Activated CD4-positive, alpha-beta memory T cell treated with anti-CD3 and anti-CD28 coated beads, Interleukin-2, amount 10 ng/mL, durations not matched to agents 7 days and 5 days (primary cell): ENCODE measurements at places on chromosomes 1 and 21. TPM values are rescaled to one million over a fixed set of nuclear protein-coding genes. Genes with fewer than 3 reads are reported as not detected.

Gene CATSPERE
- 0.93 TPM for total RNA-seq

DNA sequence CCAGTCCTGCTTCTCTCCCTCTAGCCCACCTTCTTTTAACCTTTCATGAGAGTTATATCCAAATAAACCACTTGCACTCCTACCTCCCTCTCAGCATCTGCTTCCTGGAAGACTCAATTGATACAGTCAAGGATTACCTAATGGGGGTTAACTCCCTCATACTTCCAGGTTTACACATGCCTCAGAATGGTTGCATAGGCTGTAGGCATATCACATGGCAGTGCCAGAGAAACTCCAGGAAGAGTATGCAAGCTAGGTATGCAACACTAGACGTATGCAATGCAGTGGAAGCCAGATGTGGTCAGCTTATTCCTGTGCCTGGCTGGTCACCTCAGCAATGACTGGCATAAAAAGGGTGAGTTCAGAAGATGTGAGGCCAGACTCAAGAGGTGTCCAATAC is 32.7 kb upstream of the VANGL1 start:
- H3K27ac ChIP-seq, result no peak overlapping the region
- no peak for DNase-seq
- no peak overlapping the region for H3K4me3 ChIP-seq

GRCh38 chr1:169121146-169121923 is 14.8 kb downstream of the ATP1B1 start:
- H3K4me3 ChIP-seq, result no peak overlapping the region
- H3K27ac ChIP-seq, result no peak overlapping the region
- DNase-seq, result no peak
- peaks cover 2% of the 10 kb centered on the region for H3K4me1 ChIP-seq
- no peaks in the 10 kb centered on the region for H3K36me3 ChIP-seq

- H3K27me3 ChIP-seq, result peaks cover 88% of the 10 kb centered on the region
- H3K4me3 ChIP-seq, result no peak overlapping the region
- no peaks in the 10 kb centered on the region for H3K36me3 ChIP-seq
- no peak for DNase-seq
These were observed 128.9 kb upstream of the ADAR start for GRCh38 chr1:154736841-154737240.

GRCh38 chr1:29684141-29684540 is 447.8 kb downstream of the PTPRU start:
- H3K27ac ChIP-seq, result no peak overlapping the region
- peaks cover 17% of the 10 kb centered on the region for H3K4me1 ChIP-seq
- no peaks in the 10 kb centered on the region for H3K27me3 ChIP-seq
- H3K36me3 ChIP-seq, result no peaks in the 10 kb centered on the region

- DNase-seq, result no peak
- H3K4me3 ChIP-seq, result no peak overlapping the region
- peaks cover 5% of the 10 kb centered on the region for H3K27me3 ChIP-seq
- no peak overlapping the region for H3K27ac ChIP-seq
- H3K36me3 ChIP-seq, result no peaks in the 10 kb centered on the region
These were observed 154.2 kb upstream of the RUNX1 start for GRCh38 chr21:35203093-35203977.

- peaks cover 20% of the 10 kb centered on the region for H3K36me3 ChIP-seq
- DNase-seq, result peak; percentile 36
- no peaks in the 10 kb centered on the region for H3K27me3 ChIP-seq
- H3K4me1 ChIP-seq, result peaks cover 26% of the 10 kb centered on the region
- no peak overlapping the region for H3K4me3 ChIP-seq
- H3K27ac ChIP-seq, result peak overlapping the region; percentile 27
These were observed 73.1 kb downstream of the KIF1B start for GRCh38 chr1:10283318-10283984.
